AG10803 (cell line): ENCODE measurements at places on chromosomes 6 and 20.

DNA sequence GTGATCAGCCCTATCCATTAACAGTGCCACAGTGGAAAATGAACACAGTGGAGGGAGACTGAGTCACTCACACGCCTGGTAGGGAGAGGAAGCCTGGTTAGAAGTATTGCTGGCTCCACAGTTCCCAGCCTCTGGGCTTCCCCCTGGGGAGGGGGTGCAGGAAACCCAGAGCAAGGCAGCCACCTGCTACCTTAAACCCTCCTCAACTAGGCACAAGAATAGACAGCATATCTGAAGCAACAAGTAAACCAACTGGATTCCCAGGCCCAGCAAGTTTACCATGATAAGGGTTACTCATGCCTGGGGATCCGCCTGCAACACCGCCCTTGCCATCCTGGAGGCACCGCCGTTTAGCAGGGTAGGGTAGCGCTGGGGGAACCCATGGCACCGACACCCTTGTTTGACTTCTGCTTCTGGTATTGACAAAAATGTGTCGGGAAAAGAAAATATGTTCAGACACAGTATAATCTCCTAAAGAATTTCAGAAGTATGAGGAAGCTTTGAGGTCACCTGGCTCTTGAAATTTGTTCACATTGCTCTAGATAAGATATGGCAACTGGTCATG lies 38.3 kb downstream of the SLC22A23 start:
- no peak for DNase-seq

- no peak for DNase-seq
These were observed 82.4 kb downstream of the PSMB1 start for GRCh38 chr6:170470734-170471133.

- no peak for DNase-seq
These were observed 381.6 kb upstream of the CNR1 start for GRCh38 chr6:88547768-88548167.

DNA sequence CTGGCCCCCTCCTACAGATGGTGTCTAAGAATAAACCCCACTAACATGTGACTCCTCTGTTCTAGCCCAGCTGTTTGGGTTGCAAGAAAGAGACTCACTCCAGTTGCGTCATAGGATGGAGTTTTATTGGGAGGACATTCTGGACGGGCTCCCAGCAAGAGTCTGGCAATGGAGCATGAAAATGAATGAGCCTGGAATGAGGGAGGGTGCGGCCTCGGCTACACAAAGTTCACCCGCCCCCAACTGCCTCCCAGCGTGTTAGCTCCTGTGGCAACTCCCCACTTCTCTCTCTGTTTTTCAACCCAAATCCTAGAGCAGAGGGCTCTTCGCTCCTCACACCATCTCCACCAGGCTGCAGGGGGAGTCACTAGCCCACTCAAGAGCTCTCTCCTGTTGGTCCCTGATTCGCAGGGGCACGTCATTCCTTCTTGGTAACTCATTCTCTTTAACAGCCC lies 5.1 kb upstream of the ADAM33 start:
- DNase-seq: peak; percentile 95

- DNase-seq: no peak
These were observed 90.0 kb downstream of the RPP40 start for GRCh38 chr6:4913705-4914419.

DNA sequence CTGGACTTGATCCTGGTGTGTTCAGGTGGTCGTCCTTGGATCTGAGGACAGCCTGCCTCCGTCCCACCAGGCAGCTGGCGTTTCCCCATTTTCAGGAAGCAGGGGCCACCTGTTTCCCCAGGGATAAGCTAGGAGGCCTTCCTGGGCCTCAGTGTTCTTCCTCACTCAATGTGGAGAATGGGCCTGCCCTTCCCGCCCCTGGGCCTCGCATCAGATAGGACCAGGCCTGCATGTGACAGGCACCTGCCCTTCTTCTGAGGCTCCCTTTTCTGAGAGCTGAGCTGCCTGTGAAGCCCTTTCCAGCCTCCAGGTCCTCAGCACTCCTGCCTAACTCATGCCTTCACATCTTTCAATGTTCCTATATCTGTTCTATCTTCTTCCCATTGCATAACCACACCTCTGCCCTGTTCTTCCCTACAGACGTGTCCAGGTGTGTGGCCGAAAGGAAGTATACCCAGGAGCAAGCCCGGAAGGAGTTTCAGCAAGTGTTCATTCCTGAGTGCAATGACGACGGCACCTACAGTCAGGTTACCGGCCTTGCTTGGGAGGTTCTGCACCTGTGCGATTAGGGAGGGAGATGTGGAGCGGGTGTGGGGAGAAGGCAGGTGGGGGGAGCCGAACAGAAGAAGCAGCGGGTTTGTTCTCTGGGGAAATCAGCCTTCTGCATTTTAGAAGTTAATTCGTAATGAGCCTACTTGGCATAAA lies 85.1 kb downstream of the SMOC2 start:
- DNase-seq: no peak

DNA sequence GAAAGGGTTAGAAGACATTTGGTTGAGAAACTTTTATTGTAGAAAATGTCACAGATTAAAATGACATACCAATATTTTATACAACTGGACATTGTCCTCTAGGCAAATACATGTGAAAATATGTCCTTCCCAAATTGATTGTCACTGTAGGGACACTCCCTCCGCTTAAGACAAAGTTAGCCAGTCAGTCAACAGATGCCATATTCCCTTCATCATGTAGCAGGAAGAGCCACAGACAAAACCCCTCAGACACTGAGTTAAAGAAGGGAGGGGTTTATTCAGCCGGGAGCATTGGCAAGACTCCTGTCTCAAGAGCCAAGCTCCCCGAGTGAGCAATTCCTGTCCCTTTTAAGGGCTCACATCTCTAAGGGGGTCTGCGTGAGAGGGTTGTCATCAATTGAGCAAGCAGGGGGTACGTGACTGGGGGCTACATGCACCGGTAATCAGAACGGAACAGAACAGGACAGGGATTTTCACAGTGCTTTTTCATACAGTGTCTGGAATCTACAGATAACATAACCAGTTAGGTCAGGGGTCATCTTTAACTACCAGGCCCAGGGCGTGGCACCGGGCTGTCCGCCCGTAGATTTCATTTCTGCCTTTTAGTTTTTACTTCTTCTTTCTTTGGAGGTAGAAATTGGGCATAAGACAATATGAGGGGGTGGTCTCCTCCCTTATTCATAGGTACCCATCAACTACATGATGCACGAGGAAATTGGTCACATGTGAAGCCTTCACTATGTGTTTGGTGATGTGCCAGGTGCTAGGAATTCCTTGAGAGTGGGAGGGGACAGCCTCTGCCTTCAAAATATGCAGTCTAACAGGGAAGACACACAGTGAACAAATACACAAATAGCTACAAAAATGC lies 155.7 kb upstream of the CDYL start:
- DNase-seq: no peak

- DNase-seq: no peak
These were observed 50.4 kb downstream of the NOL4L start for GRCh38 chr20:32534661-32535240.
